ENCODE measurements at places on chromosomes 3 and 15. TPM values are rescaled to one million over a fixed set of nuclear protein-coding genes. Genes with fewer than 3 reads are reported as not detected.

- no peak for DNase-seq
Observed at GRCh38 chr3:43201581-43201980, 84.8 kb upstream of the SNRK start.

Gene DCP1A
- 14.4 TPM for total RNA-seq

Gene TGM5
- total RNA-seq: not detected

- DNase-seq: peak; percentile 80
Observed at GRCh38 chr15:62901909-62902546, 140.5 kb upstream of the TPM1 start.

DNA sequence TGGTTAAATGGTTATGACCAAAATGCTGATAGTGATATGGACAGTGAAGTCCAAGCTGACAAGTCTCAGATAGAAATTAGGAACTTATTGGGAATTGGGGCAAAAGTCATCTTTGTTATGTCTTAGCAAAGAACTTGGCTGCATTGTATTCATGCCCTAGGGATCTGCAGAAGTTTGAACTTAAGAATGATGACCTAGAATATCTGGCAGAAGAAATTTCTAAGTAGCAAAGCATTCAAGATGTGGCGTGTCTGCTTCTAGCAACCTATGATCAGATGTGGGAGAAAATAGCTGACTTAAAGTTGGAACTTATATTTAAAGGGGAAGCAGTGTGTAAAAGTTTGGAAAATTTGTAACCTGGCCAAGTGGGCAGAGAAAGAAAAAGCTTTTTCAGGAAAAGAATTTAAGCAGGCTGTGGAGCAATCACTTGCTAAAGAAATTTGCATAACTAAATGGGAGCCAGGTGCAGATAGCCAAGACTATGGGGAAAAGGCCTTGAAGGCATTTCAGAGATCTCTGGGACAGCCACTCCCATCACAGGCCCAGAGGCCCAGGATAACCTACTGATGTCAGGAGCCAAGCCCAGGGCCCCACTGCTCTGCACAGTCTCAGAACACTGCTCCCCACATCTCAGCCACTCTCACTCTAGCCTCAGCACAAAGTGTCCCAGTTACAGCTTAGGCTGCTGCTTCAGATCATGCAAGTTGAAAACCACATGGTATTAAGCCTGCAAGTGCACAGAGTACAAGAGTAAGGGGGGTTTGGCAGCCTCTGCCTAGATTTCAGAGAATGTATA lies 147.8 kb upstream of the TGFBR2 start:
- DNase-seq: no peak

DNA sequence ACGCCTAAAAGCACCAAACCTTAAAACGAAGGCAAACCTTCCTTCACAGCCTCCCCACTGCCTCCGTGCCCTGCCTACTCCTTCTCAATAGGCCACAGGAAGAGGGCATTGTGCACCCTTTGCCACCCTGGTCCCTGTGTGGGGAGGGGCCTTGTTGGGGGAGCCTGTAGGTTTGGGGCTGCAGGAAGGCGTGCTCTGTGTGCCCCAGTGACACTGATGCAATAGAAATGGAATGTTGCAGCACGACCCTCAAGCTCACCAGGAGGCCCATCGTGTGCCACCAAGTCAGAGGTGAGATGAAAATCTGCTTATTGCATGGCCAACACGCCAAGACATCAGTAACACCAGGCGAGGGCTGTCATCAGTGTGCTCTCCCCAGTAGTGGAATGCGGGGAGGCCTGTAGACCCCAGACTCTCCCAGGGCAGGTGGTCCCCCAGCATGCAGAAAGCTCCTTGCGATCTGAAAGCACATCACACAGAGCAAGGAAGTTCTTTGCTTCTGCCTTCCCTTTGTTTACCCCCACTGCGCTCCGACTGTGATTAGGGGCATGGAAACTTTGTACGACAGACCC lies 86.2 kb downstream of the ASB7 start:
- DNase-seq: no peak

DNA sequence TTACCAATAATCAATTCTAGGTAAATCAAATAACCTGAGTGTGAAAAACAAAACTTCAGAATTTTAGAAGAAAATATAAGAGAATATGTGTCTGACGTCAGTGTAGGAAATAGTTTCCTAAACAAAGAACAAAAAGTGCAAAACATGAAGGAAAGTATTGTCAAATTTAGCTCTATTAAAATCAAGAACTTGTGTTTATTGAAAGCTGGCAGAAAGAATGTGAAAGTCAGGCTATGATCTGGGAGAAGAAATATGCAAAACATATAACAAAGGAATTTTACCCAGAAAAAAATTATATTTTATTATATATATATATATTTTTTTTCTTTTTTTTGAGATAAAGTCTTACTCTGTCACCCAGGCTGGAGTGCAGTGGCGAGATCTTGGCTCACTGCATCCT lies 129.1 kb upstream of the ANKRD28 start:
- no peak for DNase-seq

DNA sequence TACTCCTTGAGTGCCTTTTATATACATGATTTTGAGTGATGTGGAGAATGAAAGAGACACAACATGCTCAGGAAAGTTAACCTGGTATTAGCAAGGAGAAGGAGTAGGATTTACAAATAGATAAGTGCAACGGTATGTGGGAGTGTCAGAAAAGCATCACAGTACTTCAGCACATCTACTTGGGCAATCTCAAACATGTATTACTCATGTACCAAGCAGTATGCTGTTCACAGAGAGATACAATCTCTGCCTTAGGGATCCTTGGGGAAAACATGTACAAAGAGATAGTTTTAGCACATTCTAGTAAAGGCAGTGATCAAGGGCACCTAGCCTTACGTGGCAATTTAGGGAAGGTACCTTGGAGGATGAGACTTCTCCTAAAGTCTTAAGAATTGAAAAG lies 146.5 kb downstream of the FILIP1L start:
- DNase-seq: peak; percentile 19

DNA sequence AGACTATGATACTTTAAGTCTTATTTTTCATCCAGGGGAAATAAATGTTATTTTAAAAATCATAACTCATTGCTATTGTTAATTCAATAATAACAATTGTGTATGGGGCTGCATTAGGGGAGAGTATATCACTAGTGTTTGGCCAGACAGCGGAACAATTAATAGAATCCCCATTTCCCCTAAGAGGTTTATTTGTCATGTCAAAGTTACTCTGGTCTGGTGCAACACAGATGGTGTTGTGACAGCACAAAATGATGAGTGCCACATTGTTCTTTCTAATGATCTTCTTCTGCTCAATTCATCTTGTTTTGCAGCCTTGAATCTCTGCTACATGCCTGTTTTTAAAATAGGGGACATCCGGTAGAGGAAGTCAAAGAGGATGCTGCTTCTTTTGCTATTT lies 351.6 kb downstream of the NSUN3 start:
- DNase-seq: no peak

Gene EPHB1
- total RNA-seq: 2.6 TPM

Gene CADM2
- total RNA-seq: under 0.01 TPM

Gene COL6A5
- not detected for total RNA-seq

Data from RPMI7951 (cell line).